Fibroblast of skin of scalp (primary cell): ENCODE measurements at places on chromosomes 11 and 22.

GRCh38 chr11:60905047-60905446, 1.3 kb downstream of the PRPF19 start:
- DNase-seq = no peak

DNA sequence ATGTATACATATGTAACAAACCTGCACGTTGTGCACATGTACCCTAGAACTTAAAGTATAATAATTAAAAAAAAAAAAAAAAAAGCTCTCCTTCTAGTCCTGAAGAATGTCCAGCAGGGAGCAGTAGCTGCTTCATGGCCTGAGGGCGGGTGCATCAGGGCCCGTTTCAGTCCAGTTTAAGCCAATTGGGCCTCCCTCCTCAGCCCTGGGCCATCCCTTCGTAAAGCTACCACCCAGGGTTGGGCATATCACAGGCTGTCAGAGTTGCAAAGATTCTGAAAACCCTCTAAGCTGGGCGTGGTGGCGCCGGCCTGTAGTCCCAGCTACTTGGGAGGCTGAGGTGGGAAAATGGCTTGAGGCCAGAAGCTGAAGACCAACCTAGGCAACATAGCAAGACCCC, 5.4 kb downstream of the TMPRSS13 start:
- no peak for DNase-seq

DNA sequence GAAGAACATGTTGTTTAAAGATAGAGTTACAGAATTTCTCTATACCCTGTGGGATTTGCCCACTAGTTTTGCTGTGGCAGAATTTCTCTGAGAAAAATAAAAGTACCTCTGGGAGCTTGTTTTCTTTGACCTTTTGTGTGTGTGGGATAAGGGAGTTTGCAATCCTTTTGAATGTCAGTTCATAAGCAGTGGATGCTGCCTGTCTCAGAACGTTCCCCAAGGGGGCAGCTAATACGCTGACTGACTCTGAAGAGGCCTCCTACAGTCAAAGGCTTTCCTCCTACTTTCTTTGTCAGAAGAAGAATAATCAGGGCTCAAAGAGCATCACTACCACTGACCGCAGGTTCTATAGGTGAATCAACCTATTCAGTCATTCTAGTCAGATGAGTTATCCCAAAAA, 140.6 kb downstream of the AASDHPPT start:
- DNase-seq = no peak

DNA sequence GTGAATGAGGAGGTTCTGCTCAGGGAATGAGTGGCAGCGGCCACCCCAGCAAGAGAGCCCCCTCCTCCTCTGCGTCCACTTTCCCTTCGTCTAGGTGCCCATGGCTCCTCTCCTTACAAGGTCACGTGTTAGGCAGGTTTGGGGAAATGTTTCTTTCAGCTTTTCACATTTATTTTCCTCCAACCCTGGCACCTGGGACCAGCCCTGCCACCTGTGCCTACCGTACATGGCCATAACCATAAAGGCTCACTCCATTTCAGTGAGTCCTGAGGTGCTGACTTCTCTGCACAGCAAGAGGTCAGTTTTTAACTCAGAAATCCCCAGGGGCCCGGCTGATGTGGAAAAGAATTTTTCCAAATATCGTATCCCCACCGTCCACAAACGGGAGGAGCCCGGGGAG, 71.2 kb downstream of the FLI1 start:
- DNase-seq = no peak

DNA sequence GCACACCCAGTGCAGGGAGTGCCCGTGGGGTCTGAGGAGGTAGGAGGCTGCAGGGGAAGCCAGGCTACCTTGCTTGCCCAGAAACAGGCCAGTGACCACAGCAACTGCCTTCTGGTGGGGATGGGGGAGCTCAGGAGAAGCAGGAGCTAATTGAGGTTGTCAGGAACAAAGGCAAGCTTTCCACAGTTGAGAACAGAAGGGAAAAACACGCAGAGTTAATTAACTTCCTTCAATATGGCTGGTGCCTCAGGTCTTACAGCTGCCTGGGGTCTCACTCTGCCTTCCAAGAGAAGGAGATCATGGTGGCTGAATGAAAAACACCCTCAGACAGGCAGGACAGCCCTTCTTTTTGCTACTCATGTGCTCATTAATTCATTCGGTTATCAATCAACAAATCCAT, 127.9 kb upstream of the SYT13 start:
- DNase-seq = no peak

- peak; percentile 15 for DNase-seq
These were observed 362.5 kb downstream of the TBC1D22A start for GRCh38 chr22:47124961-47125360.

DNA sequence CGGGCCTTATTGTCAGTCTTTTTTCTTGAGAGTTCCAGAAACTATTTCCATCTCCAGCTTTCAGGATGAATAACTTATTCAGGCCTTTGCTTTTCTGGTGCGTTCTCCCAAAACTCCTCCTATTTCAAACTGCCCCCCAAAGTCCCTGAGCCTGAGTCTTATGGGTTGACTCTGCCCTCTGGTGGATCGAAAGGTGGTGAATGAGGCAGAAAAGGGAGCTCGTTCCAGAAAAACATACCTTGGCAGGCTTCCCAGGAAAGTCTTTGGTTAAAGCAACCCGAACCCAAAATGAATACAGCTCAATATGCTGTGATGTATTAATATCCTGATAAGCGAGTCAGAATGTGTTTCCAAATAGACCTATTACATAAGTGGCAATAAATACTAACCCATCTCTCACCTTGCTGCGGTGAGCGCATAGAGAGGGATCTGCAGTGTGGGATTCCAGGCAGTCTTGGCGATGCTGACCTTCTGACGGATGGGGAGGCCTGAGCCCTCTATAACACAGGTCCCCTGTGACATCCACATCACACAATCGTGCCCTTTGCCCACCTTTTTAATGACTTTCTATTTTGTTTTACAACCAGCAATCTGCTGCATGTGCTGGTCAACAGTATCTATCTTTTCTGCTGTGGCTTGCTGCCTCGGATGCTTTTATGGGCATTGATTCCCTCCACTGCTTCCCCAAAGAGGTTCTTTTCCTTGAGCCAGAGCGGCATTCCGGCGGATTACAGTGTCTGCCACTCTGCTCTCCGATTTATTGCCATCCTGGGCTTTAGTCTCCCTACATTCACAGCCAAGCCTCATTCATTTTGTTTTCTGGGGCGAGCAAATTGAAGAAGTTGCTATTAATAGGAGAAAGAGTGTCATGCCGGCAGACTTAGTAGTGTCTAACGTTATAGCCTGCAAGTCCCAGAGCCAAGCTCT, 756.8 kb downstream of the NTM start:
- peak; percentile 93 for DNase-seq

DNA sequence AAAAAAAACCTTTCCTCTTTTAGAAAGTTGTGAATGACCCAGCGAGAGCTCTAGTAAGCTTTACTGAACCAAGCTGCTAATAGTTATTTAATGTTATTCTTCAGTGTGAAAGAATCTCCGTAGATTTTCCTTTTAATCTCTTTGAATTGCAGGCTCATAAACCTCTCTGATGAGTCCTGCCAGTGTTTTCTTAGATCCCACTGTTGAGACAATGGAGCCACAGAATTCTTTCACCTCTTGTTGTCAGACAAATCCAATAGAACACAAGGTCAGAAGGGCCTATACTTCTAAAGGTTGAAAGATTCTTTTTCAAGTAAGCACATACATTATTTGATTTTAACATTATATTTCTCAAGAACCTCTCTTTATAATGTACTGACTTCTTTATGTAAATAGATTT, 52.2 kb downstream of the DNAJC24 start:
- DNase-seq = no peak

GRCh38 chr11:132933703-132934102, 598.6 kb downstream of the OPCML start:
- DNase-seq = no peak

GRCh38 chr11:108819957-108820356, 155.1 kb downstream of the DDX10 start:
- no peak for DNase-seq

GRCh38 chr22:43004362-43005035, 10.4 kb downstream of the PACSIN2 start:
- DNase-seq = peak; percentile 80

DNA sequence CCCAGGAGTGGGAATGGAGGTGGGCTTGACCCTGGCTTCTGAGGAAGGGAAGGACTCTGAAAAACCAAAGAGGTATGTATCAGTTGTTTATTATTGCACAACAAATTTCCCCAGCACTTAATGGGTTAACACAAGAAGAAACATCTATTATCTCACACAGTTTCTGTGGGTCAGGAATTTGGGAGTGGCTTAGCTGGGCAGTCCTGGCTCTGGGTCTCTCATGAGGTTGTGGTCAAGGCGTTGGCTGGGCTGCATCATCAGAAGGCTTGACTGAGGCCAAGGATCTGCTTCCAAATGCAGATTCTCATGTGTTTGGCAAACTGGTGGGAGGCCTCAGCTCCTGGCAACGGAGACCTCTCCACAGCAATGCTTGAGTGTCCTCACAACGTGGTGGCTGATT, 17.5 kb upstream of the SMIM38 start:
- peak; percentile 57 for DNase-seq

DNA sequence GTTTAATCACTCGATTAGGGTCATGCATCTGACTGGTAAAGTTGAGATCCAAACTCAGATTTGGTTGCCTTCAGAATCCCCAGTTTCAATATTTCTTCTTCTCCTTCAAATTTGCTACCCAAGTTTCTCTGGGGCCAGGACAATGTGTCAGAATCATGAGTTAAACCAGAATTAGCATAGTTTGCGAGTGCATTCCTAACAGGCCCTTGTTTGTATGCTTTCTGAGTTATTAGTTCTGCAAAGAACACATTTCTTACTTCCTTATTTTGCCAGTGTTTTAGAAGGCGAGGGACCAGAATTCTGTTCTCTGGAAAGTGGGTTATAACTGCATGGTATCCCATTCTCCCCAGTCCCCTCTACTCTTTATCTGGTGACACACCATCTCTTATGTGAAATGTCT, 112.0 kb downstream of the ARL14EP start:
- no peak for DNase-seq

DNA sequence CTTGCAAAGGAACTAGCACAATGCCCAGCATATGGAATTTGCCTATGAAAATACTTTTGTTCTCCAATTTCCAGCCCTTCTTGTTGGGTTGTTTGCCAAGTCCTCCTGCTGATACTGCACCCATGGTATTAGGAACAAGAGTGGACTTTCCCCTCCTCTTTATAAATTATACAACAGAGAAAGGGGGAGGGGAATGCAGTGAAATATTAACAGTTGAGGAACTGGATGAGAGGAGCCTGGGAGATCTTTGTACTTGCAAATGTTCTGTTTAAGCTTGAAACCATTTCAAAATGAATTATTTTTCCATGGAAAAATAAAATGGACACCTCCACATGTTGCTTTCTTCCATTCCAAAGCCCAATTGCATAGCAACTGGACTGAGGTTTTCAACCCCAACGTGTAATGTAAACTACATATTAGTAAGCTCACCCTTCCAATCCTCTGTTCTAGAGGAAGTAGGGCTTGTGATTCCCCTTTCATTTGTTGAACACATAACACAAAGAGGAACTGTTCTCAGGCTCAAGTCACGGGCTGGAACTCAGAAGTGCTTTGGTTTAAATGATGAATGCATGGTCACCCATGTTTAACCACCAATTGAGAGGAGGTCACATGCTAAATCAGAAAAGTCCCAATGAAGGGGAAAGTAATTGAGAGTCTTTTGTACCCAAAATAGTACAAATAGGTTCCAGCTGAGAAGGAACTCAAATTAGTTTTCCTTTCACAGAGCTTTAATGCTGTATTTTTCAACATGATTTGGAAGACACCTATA, 66.2 kb upstream of the ZC3H12C start:
- DNase-seq = no peak

GRCh38 chr11:63042596-63042995, 27.0 kb upstream of the SLC22A8 start:
- no peak for DNase-seq

- no peak for DNase-seq
These were observed 294.3 kb downstream of the LARGE1 start for GRCh38 chr22:33625959-33626358.

DNA sequence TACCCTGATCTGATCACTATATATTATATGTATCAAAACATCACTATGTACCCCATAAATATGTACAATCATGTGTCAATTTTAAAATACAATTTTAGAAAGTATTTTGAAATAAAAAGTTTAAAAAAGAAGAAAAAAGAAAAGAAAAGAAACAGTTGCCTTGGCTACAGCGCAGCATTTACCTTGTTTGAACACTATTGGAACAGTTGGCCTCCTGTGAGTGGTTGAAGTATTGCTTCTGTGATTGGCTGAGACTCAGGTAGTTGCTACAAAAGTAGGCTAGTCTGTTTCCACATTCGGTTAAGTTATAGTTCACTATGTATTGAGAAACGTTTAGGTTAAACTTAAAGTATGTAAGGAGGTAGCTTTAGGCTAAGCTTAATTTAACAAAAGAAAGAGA, 7.9 kb upstream of the DTX4 start:
- no peak for DNase-seq

- no peak for DNase-seq
These were observed 11.5 kb upstream of the PARVB start for GRCh38 chr22:44012591-44012990.

DNA sequence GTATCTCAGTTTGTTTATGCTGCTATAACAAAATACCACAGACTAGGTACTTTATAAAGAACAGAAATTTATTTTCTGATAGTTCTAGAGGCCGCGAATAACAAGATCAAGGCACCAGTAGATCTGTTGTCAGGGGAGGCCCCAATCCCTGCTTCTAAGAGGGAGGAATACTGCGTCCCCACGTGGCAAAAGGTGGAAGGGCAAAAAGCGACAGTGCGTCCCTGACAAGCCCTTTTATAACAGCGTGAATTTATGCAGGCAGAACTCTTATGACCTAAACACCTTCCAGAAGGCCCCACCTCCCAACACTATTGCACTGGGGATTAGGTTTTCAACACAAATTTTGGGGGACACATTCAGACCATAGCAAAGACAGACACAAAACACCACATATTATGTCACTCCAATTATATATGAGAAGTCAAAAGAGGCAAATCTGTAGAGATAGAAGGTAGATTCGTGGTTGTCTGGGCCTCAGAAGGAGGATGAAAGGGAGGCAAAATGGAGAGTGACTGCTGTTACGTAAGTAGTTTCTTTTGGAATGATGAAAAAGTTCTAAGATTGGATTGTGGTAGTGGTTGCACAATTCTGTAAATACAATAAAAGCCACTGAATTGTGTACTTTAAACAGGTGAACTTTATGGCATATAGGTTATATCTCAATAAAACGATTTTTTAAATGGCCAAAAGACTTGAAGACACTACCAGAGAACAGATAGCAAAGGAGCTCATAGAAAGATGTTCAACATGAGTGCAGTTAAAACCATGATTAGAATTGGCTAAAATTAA, 30.1 kb upstream of the TNRC6B start:
- DNase-seq = no peak

- DNase-seq = no peak
These were observed 4.1 kb upstream of the RAG2 start for GRCh38 chr11:36602135-36602534.

DNA sequence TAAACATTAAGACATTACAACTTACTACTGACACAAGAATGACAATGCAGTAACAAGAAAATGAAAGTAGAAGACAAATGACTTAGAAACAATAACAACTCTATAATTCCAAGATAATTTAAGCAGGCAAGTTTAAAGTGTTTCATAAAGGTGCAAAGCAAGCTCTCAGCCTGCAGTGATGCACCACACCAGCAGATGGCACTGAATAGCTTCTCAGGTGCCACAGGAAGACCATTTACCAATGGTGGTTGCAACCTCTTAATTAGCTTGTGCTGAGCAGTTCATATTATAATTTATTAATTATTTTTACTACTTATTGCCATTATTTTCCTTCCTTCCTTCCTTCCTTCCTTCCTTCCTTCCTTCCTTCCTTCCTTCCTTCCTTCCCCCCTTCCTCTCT, 60.6 kb downstream of the NXPE2 start:
- peak; percentile 36 for DNase-seq
